AG08395 (cell line): ENCODE measurements at places on chromosomes 13 and 19.
A peak's percentile ranks its signal among the peaks of the same experiment; 100 is the strongest.

GRCh38 chr13:111267784-111268183 lies 52.7 kb upstream of the TEX29 start:
- DNase-seq: no peak

DNA sequence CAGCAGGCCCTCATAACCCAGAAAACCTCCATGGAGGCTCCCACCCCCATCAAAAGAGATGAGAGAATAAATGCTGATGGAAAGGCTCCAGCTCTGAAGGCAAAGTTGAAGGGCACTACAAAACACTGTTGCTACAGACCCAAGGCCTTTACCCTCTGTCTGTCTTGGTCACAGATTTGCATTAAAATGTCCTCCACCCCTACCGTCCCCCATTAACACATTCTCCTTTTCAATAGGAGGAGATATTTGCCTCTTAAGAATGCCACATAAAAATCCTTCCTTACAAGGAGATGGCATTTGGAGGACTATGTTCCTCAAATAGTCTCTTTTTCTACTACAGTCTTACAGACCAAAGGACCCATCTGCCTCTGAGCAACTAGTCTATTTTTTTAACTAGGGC lies 361.5 kb downstream of the ENOX1 start:
- DNase-seq: no peak

DNA sequence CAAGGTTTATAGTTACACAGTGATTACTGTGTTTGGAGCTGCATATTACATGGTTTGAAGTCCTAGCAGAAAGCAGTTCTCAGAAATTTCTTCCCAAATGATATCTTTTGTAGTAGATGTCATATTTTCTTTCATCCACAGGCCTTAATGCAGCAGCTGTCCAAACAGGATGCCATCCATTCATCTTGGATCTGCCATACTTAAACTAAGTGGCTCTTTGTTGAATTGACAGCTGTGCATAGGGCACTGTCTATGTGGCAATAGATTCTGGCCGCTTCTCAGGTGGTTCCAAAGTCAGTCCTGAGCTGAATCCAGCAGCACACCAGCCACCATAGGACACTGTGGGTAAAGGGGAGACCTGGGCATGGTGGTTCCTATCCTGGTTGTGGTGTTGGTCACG lies 41.6 kb upstream of the SPRY2 start:
- no peak for DNase-seq

DNA sequence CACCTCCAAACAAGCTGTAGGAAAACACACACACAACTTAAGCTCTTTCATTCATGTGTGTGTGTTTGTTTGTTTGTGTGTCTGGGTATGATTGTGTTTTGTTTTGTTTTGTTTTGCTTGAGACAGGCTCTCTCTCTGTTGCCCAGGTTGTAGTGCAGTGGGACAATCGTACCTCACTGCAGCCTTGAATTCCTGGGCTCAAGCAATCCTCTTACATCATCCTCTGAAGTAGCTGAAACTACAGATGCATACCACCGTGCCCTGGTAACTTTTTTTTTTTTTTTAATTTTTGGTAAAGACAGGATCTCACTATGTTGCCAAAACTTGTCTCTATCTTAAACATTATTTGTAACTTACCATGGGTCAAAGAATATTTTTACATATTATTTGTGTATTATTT lies 431.7 kb downstream of the SLITRK1 start:
- DNase-seq: no peak

DNA sequence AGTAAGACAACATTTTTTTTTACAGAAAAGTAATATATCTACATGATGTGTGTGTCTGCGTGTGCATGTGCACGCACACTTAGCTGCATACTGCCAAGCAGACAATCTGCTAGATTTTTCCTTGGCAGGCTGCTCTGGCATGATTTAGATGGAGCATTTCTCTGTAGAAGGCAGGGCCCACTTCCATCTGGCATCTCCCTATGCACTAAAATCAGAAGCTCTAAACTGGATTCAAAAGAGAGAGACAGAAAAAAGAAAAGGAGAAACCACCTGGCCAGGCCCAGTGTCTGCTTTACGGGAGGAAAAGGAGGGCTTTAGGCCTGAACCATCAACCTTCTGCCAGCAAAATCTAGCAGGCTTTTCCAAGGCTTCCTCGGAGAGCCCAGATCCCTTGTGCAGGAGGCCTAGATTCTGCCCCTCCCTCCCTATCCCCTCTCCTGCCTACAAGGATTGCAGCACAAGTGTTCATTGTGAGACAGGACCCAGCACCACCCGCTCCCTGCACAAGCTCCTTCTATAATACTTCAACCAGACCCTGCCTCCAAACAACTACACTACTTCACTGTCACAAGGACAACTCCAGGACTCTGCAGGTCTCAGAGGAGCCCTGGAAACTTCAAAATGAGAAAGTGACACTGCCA lies 99.3 kb downstream of the DOCK9 start:
- DNase-seq: no peak

DNA sequence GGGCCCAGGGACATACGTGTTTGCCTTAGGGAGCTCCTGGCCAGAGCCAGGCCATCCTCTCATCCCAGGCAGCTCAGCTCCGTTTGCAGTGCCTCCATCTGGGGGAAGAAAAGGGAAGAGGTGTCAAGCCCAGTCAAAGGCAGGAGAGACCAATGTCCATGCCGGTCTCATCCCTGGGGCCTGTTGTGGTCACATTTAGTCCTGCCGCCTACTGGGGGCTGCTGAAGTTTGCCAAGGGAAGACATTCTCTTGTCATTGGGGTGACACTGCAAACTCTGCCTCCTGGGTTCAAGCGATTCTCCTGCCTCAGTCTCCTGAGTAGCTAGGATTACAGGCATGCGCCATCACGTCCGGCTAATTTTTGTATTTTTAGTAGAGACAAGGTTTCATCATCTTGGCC lies 195.2 kb downstream of the UQCRFS1 start:
- DNase-seq: no peak

DNA sequence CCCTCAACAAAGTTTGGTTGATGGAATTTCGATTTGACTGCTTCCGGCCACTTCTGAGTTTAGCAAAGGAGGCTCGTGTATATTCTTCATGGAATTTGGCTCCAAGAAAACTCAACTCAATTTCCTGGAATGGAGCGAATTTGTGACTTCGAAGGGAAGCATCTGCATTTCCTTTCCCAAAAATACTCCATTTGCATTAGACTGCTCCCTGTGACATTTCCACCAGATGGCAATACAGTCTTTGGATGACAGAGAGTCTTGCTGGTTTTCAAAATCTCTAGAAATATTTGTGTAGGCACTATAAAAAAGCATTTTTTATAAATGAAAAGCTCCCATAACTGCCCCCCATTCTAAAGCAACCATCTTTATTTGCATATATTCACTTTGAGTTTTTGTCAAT lies 4.1 kb downstream of the C1QTNF9 start:
- peak; percentile 25 for DNase-seq

DNA sequence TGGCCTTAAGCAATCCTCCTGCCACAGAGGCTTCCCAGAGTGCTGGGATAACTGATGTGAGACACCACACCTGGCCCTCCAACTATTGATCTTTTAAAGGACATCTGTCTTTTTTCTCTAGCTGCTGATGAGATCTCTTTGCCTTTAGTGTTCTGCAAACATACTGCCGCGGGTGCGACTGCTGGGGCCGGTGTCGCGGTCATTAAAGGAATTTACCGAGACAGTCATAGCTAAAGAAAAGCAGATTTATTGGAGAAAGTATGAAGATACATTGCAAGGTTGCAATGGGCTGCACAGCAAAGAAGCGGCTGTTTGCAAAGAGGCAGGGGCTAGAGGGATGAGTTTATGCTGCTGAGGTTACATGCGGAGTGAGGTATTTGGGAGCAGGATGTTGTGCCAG lies 31.2 kb upstream of the LRRC4B start:
- no peak for DNase-seq

GRCh38 chr19:1151917-1152587 lies 22.0 kb downstream of the SBNO2 start:
- DNase-seq: peak; percentile 69

DNA sequence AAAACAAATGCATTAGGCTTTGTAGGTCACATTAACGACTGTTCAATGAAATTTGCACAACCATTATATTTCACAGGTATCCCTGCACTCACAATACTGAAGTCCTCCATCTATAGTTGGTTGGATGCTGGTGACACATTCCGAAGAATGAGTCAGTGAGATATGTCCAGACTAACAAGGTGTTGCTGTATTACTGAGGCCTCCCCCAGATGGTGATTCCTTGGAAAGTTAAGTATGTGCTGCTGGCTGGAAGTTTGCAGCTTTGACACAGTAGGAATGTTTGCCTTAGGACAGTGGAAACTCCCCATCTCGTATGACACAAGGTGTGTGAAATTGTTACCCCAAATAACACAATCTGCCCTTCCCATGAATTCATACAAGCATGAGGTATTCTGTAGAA lies 46.6 kb downstream of the FGF14 start:
- no peak for DNase-seq

GRCh38 chr19:53285087-53285486 lies 17.6 kb upstream of the VN1R4 start:
- no peak for DNase-seq

GRCh38 chr13:98869408-98870090 lies 108.3 kb downstream of the DOCK9 start:
- DNase-seq: no peak

DNA sequence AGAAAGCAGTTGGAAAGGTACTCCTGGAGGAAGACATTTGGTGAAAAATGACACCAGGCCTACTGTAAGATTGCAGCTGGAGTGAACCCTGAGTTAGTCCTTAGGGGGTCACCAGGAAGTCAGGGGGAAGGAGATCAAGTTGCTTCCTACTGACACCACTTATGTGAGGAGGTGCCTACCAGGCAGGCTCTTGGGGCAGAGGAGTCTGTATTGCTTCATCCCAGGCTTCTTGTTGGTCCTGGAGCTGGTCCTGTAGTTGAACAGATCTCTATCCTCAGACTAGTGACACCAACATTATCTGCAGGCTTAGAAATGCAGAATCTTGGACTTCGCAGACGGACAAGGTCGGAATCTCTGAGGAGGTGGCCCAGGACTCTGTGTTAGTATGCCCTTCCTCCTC lies 116.0 kb upstream of the ARGLU1 start:
- DNase-seq: no peak

DNA sequence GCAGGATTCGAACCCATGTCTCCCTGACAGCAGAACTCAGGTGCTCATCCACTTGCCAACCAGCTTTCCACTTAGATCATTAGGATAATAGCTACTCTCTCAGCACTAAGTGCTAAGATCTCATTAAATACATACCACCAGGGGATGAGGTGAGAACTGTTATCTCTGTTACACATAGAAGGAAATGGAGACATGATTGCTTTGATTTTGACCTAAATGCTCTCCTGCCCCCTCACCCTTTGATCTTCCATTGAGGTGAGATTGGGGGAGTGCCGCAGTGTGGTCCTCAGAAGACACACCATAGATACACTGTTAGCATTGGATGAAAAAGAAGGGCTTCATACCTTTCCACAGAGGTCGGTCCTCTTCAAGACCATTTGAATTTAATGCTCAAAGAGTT lies 38.9 kb upstream of the NPAS1 start:
- no peak for DNase-seq

GRCh38 chr13:59880468-59880867 lies 283.3 kb downstream of the DIAPH3 start:
- DNase-seq: no peak

DNA sequence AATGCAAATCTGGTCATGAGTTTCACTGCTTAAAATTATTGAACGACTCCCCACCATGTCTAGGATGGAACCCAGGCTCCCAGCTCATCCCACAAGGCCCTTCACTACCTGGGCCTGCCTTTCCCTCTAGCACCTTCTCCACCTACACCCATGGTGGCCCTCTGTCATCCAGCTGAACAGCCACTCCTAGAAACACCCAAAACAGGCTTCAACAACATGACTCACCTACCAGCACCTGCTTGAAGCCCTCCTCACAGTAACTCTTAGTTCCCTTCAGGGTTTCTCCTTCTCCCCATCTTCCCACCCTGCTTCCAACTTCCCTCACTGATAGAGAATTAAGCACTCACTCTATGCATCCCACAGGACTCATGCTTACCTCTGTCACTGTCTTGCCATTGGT lies 6.6 kb upstream of the IGFL2 start:
- DNase-seq: no peak

GRCh38 chr19:42140125-42140754 lies 8.0 kb upstream of the POU2F2 start:
- DNase-seq: peak; percentile 82

DNA sequence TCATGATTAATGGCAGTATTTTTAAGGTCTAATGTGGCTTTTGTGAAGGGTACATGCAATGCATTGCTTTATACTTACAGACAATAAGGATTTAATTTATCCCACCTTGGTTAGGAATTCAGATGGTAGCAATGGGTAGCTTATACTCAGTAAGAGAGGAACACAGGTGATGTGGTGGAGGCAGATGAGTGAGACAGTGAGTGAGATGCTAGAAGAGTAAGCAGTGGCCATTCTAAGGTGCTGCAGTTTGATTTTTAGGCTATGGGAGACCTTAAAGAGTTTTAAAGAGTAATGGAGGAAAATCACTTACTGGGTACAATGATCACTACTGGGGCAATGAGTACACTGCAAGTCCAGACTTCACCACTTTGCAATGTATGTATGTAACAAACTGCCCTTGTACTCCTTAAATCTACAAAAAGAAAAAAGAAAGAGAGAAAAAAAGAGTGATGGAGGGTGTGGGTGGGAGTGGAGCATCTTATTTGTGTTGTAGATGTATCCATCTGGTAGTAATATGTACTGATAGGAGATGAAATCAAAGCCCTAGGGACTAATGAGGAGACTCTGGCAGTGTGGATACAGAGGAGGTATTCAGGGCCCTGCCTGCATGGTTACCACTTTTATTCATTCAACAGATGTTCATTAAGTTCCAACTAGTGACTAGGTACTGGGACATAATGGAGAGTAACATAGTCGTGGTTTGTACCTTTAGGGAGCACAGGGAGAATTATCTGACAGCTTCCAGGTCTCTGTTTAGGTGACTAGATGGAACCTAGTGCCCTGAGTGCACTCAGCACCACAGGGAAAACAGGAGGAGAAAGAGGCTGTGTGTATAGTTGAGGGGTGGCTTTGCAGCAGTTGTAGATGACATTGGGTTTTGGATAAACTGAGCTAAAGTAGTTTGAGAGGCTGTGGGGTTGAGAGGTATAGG lies 99.0 kb downstream of the GPC6 start:
- no peak for DNase-seq

DNA sequence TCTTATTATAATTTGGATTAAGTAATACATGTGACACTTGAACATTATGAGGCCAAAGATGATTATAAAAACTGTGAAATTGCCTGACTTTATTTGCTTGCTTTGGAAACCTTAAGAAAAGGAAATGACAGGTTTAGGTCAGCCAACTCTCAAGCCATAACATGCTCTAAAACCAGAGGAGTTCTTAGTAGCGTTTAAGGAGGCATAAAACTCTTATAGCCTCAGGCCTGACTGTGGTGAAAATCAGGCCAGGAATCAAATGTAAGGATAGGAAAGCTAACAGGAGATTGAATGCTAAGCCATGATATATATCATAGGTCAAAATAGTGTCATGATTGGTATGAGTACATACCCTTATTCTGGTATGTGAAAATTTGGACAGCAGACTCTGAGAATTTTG lies 1142.4 kb upstream of the MIR17HG start:
- DNase-seq: no peak

GRCh38 chr19:2805991-2806649 lies 13.5 kb upstream of the ZNF554 start:
- no peak for DNase-seq
